ENCODE measurements at places on chromosomes 16 and 17. TPM values are rescaled to one million over a fixed set of nuclear protein-coding genes. Genes with fewer than 3 reads are reported as not detected.
A peak's percentile ranks its signal among the peaks of the same experiment; 100 is the strongest.

DNA sequence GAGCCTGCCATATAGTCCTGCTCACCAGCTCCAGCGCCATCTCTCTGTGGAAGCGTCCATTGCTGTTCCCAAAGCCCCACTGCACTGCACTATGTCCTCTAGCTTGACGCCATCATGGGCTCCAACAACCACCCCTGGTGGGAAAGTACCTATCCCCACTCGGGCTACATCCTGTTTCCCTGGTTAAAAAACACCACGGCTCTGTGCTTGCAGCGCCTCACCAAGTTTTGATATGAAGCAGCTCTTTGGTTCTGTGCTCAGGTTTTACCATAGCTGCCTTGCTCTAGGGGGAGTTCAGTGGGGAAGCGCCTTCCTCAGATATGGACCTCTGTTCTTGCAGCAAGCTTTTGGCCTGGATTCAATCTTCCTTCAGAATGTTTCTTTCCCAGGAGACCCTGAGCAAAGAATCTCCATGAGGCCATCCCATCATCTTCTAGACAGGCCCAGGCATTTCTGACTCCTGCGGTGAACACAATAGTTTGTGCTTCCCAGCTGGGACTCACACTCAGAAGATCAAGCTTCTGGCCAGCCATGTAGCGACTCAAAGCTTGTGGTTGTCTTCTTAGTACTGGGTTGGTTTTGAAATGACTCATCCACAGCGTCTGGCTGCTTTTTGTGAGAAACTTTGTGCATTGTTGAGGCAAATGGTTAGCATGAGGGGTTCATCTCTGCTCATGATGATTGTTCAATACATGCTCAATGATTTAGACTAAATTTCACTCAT lies 39.5 kb downstream of the DYNLRB2 start:
- DNase-seq, result no peak

GRCh38 chr17:28029044-28029443 lies 13.4 kb upstream of the NLK start:
- DNase-seq, result no peak

DNA sequence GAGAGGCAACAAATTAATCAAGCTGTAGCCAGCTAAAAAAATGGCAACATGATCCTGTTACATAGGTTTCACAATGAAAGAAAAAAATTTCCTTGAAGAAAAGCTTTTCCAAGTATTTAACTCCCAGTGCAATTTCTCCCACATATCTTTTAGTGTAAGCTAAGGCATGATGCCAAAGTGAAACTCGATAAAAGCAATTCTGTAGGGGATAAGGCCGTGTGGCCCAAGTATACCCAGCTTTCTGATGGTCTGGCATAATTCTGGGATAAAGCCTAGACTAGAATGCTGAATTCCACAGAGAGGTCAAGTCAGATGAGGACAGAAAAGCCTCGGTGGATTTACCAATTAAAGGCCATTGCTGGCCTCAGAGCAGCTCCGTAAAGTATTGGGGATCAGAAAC lies 36.2 kb downstream of the CTCF start:
- DNase-seq, result no peak

GRCh38 chr17:50946223-50946890 lies 80.2 kb upstream of the TOB1 start:
- DNase-seq, result no peak

GRCh38 chr17:45306623-45307022 lies 10.2 kb downstream of the MAP3K14 start:
- DNase-seq, result no peak

DNA sequence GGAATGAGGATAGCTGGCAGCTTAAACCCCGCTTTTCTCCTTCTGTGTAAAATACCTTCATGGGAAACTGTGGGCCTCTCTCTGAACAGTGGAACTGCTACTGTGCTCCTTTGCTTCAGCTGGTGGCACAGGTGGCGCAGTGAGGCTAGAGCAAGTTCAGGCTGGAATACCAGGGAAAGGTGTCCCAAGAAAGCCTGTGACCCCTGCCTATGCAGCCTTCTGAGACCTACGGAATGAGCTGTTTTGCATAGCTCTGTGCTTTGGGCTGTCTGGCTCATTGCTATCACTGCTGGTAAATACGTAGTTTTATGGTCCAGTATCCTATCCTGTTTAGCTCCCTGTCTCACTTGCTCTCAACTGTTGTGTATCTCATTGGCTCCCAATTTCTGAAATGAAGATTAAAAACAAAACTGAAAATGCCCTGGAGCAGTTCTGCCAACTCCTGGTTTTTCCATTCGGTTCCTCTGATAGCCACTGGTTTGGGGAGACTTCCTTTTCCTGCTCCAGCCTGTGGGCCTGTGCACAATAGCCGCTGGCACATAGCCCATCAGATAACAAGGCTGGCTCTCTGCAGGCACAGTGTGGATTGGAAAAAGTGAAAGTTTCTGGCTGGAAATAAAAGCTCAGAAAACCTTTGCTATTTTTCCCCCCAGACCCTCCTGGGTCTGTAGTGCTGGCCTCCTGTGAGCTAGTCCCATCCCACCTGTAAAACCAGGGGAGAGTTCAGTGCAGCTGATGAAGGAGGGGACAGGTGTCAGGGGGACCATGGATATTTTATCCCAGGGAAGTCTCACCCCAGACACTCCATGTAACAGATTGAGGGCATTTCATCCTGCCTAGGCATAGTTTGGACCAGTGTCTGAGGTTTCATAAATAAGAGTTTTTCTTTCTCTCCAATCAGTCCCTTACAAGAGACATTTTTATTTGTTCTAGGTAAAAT lies 24.0 kb downstream of the LIMD2 start:
- peak; percentile 91 for DNase-seq

GRCh38 chr16:89827383-89828198 lies 684 bp upstream of the SPIRE2 start:
- peak; percentile 34 for DNase-seq

DNA sequence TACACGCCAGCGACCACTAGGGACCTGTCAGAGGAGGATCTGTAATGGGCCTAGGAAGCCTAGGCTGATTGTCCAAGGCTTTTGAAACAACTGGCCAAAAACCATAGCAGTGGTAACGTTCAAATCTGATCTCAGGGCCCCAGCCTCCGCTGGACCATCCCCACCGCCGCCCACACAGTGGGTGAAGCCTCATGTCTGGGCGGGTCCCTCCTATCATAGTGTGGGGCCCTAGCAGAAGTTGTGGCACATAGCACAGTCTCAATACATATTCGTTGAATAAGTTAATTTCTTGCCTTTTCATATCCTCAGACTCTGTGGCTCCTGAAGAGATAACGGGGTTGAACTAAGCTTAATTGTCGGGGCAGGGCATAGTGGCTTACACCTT lies 818 bp downstream of the DPH1 start:
- DNase-seq, result no peak

DNA sequence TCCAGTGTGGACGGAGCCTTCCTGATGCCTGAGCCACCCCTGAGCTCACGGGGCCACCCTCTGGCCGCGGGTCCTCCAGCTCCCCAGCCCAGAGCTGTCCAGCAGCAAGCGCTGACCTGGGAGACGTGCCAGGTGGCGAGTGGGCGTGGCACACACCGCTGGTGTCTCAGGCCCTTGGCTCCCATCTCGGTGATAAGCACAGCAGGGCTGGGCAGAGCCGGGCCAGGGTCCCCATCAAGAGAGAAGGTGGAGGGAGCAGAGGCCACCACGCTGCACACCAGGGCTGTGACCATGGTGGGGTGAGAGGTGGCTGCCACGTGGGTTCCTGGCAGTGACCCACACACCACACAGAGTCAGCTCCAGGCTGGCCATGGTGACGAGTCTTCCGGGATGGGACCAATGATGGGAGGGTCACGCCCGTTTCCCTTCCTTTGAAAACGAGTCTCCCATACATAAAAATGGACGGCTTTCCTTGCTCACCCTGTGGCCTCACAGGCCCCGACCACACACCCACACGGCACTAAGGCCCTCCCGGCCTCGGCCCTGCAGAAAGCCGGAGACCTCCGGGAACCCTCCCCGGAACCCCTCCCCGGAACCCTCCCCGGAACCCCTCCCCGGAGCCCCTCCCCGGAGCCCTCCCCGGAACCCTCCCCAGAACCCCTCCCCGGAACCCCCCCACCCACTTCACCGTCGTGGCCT lies 16.8 kb downstream of the UTS2R start:
- DNase-seq, result no peak

- DNase-seq, result no peak
Measured at GRCh38 chr17:37388266-37388665, 12.5 kb downstream of the C17orf78 start.

Gene MYADML2
- total RNA-seq, result not detected

Gene ANKRD40CL
- total RNA-seq, result 10.9 TPM

Gene CLEC3A
- total RNA-seq, result 3.5 TPM

Gene TTYH2
- 6.9 TPM for total RNA-seq

Gene P2RX5
- 2.0 TPM for total RNA-seq

Gene NLRC3
- 4.0 TPM for total RNA-seq

Gene TPPP3
- total RNA-seq, result 12.3 TPM

Measured in mucosa of gallbladder (tissue), 1 donor.